ENCODE measurements at places on chromosomes 1 and 21.
A peak's percentile ranks its signal among the peaks of the same experiment; 100 is the strongest.

DNA sequence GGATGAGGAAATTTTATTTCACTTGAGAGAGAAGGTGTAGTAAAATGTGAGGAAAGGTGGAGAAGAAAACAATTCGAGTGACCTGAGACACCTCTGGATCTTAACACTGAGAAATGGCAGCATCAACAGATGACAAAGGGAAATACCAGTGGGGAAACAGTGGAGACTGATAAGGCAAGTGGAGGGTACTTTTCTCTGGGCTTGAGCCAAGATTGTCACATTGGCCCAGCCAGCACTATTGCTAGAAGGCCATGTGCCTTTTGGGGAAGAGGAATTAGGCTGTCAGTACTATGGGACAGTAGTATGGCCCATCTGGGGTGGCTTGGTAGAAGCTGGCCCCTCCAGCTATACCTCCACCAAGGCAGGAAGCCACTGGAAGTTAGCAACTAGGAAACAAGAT lies 8.4 kb downstream of the SYPL2 start:
- no peak for DNase-seq

GRCh38 chr1:61930116-61930645 lies 187.9 kb downstream of the PATJ start:
- DNase-seq = no peak

GRCh38 chr1:43314233-43314632 lies 13.5 kb downstream of the TIE1 start:
- no peak for DNase-seq

- DNase-seq = no peak
These were observed 95.4 kb upstream of the NGF start for GRCh38 chr1:115433483-115433882.

GRCh38 chr1:229139331-229140118 lies 131.4 kb upstream of the RAB4A start:
- peak; percentile 30 for DNase-seq

DNA sequence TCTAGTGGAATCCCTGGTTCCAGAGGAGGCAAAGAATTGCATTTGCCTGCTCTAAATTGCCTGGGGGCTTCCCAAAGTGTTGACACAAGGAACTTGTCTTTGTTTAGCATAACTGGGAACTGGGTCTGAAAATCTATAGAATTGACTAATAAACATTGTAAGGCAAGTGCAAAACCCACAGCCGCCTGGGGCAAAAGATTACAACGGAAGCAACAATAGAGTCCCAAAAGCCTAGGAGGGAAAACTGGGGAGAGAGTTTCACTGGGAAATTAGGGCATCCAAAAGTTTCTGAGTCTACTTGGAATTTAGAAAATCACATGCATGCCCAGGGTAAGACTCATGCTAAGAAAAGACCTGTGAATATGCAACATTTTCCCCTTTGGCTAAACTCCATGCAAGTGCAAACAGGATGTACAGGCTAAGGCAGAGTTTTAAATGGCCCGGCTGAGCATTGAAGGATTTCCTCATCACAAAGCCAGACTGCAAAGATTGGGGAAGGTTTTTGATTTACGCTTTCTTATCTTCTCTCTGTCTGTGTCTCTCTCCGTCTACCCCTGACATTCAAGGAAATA lies 725.3 kb upstream of the NCAM2 start:
- no peak for DNase-seq

DNA sequence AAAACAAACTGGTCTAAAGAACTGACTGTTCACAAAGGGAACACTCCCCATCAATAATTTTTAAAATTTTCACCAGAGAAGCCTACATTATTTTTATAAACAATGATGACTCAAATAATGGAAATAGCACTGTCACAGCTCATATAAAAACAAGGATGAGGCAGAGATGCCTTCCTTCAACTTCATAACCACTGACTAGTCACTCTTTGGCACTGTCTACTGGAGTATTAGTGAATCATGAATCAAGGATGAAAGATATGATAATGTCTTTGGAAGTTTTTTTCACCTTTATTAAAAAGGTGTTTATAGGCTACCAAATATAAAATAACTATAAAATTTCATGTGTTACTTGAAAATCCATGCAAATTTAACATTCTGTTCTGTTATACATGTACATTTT lies 316.9 kb downstream of the VAV3 start:
- DNase-seq = no peak

DNA sequence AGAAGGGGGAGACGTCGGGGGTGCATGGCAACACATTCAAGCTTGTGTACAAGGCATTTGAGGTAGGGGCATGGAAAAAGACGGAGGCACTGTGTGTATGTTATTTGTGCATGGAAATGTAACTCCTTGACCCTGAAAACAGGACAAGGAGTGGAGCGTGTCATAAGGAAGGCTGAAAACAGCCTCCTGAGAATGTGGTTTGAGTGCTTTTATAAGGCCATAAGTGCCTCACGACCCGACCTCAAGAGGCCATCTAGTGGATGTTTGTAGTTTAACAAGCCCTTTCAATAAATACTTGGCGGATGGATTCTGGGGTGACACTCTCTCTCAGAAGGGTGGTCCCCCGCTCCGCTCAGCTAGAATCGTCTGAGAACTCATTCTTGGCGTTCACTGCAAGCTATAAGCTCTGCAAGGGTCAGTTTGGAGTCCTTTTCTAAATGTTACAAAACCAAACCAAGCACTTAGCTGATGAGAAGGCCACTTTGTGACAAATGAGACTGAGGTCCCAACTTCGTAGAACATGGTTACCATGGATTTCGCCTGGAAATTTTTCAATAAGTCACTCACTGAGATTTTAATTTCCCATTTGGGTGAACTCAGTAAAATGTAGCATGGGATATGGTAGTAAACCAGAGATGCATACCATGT lies 38.8 kb upstream of the CLCA4 start:
- DNase-seq = no peak

- DNase-seq = no peak
These were observed 79.1 kb downstream of the ZP4 start for GRCh38 chr1:237811633-237812032.

DNA sequence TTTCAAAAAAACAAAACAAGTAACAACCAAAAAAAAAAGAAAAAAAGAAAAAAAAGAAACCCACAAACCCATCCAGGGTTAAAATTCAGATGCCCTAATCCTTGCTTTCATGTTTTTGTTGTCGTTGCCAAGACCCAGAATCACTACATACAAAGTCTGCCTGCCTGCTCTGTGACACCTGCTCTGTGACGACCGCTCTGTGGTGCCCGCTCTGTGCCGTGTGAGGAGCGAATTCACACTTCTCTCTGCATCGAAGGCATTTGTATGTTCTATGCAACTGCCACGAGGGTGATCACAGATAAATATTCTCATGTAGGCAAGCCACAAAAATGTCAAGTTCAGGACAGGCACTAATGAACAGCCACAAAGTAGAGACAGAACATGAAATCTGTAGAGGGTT lies 178.6 kb downstream of the SLC45A1 start:
- no peak for DNase-seq

DNA sequence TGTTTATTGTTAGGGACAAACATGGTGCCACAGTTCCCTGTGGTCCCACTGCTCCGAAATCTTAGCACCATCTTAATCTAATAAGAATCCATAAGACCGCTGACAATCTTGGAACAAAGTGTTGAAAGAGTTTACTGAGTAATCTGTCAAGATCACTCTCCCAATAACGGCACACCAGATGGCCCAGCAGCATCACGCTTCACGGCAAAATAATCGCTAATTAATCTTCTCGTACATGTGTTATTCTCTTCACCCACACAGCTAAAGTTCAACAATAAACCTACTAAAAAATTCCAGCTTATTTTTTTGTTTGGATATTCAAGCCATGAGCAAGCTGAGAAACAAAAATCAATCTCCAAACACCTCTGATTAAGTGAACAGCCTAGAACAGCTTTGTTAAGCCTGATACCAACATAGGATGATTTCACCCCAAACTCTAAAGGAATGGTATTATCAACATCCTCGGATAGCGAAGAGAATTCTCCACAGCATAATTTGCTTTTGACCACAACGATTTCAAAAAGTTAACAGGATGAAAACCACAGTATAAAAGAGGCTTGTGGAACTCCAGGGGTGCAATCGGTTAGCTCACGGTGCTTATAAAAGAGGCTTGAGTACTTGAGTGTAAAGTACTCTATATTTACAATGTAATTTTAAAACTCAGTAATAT lies 329.9 kb upstream of the GREM2 start:
- DNase-seq = no peak

DNA sequence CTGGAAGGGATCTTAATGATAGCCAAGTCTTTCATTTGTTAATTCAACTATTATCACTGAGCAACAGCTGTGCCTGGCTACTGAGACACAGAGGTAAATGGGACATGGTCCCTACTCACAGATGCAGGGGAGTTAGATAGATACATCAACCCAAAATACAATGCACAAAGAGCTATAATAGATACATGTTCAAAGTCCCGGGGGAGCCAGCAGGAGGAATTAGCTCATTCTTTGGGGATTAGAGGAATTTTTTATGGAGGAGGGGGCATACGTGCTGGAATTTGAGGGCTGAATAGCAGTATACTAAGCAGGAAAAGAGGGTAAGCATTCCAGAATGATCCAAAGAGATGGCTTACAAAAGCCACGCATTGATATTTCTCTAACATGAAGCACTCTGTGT lies 34.6 kb downstream of the C8B start:
- no peak for DNase-seq

- DNase-seq = no peak
These were observed 20.9 kb upstream of the RGS13 start for GRCh38 chr1:192615055-192615454.

DNA sequence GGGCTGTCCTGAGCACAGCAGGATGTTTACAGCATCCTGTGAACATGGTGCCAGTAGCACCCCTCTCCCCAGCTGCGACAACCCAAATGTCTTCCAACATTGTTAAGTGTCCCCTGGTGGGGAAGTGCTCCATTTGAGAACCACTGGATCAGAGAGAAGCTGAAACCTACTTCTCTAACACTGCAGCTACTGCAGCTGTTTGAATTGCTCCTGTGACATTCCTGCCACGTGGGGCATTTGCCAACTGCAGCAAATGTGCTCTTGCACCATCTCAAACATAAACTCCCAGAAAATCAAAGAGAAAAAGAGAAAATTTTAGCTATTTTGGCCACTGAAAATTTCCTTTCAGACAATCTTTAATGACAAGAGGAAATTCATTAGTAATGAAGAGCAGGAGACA lies 11.0 kb downstream of the SLC2A5 start:
- DNase-seq = no peak

DNA sequence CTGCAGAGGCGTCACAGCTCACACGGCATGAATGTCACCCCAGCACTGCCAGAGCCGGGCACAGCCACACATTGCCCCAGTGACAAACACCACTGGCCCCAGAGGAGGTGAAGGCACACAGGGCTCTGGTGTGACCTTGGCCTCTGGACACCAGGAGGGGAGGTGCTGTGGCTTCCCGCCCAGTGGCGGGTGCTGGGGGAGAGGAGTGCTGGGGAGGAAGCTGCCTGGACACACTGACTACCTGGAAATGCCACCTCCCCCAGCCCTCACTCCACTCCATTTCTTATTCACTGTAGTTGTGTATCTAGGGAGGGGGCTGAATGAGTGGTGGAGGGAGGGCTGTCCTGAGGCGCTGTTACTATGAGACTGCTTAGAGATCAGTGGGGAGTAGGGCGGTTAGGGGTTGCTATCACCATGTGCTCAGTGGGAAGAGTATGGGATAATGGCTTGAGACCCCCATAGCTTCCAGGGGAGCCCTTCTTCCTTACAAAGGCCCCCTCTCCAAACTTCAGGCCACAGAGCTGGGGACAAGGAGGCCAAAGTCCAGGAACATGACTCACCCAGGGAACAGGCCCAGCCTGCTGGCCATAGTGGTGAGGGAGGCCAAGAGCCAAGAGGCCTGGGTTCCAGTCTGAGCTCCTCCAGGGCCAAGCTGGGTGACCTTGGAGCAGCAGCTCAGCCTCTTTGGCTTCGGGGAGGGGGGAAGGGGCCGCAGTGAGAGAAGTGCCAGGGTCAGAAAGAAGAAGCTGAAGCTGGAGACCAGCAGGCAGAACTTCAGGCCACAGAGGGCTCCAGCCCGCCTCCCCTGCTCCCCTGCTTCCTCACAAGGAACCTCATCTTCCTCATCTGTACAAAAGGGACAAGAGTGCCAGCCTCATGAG lies 40.1 kb downstream of the AHDC1 start:
- no peak for DNase-seq

- no peak for DNase-seq
These were observed 7.3 kb upstream of the GIPC2 start for GRCh38 chr1:78038491-78038939.

- DNase-seq = peak; percentile 24
These were observed 43.3 kb downstream of the LRRC53 start for GRCh38 chr1:74468982-74469603.

DNA sequence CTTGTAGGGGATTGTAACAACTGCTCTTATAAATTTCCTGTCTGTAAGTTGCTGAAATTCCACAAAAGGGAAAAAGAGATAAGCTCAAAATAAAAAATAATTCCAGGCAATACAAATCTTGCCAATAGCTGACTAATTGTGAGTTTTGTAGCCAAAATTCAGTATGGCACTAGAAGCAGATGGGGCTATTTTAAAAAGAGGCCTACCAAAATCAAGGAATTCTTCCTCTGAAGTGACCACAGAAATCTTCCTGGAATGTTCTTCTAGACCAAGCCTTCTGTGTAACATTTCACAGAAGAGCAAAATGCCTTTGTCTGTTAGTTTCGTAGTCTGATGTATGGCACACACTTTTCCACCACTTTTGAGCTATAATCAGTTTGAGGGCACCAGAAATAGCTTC lies 127.6 kb downstream of the CYYR1 start:
- DNase-seq = no peak

GRCh38 chr1:86504137-86504479 lies 35.4 kb downstream of the CLCA1 start:
- no peak for DNase-seq

DNA sequence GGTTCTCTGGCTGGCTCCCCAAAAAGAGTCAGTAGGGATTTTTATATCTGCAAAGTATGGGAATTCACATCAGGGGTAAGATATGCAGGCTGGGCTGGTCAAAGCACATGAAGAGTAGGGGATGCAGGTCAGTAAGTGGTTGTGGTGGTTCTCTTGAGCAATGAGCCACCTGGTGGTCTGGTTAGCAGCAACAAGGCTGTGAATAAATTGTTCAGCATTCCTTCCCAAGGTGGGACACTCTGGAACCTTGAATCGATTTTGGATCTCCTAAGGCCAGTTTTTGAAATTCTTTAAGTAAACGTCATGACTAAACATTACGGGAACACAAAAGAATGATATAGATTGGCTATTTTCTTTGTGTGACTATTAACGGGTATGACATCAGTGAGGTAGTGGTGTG lies 563.0 kb upstream of the NEGR1 start:
- no peak for DNase-seq

- DNase-seq = no peak
These were observed 54.5 kb downstream of the PLXNA2 start for GRCh38 chr1:208189716-208190115.

DNA sequence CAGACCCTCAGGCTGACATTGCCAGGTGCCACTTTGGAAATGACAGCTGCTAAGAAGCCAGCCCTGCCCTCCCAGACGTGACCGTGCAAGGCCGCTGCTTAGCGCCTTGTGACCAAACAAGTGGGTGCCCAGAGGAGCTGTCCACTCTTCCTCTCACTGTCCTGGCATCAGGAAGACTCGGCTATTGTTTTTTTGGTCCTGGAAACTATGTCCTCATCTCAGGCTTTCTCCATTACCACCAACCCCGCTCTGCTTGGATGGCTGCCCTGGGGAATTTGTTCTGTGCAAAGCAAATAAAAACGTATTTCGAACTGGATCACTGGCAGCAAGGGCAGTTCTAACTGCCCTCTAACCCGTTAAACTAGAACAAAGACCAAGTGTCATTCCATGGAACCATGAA lies 13.7 kb upstream of the TENT5C start:
- DNase-seq = no peak

GRCh38 chr1:226558036-226558650 lies 9.6 kb downstream of the STUM start:
- DNase-seq = no peak

Data from activated CD4-positive, alpha-beta T cell treated with anti-CD3 and anti-CD28 coated beads, Interleukin-2, Interleukin-4, amounts not matched to agents 100 ng/mL and 50 ng/mL, durations not matched to agents 16 hours and 8 hours (primary cell).